ENCODE measurements at places on chromosomes 5 and 9.

DNA sequence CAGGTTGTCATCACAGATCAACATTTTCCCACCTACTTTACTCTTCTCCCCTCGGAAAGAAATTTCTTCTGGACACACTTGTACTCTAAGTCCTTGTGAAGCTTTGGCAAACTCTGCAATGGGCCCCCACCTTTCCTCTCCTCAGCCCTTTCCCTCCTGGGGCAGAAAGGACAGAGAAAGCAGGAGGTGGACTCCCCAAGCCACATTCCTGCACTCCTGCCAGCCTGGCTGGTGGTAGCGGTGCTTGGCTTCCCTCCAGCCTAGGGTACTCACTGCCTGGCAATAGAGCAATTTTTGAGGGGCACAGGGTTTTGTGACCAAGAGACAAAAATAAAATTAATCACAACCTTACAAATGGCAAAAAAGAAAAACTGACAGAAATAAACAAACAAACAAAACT is 451.4 kb downstream of the ZSWIM6 start:
- no peak for DNase-seq

DNA sequence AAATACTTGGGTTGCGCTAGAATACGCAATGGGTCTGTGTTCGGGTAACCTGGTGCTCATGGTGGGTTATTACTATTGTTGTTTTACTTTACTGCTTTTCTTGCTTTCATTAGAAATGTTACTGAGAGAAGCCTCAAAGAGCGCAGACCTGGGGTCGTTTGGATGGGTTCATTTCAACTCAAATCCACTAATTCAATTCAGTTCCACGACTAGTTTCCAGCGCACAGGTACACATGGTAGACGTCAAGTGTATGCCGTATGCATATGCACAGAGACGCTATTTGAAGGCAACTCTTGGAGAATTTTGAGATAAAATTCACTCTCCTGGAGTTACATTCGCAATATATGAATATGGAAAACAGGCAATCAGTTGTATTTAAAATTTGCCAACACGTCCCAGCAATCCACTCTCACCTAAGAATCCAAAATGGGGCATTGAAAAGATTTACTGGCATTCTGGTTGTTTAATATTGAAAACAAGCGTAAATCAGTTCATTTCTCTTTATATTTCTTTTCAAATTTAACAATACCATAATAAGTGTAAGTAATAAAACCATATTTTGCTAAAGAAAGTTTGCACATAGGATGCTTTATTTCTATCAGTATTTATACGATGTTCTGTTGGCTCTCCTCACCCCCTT is 4.4 kb upstream of the PAX5 start:
- no peak for DNase-seq

DNA sequence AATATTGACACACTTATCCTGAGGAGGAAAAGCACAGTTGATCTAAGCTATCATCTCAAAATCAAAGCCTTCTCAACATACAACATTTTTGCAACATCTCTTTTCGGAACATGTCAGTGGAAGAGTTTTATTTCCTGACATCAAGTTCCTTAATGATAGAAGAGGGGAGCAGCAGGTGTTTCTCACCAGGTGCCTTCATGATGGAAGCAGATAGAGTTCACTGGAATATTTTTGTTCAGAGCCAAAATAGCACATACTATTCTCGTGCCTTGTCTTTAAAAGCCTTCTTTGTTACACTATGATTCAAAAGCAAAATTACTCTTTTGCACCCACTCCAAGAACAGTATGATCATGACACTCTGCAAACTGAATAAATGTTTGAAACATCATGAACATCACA is 176.9 kb upstream of the CCNG1 start:
- no peak for DNase-seq

GRCh38 chr9:89669361-89669842 is 64.6 kb downstream of the GADD45G start:
- no peak for DNase-seq

DNA sequence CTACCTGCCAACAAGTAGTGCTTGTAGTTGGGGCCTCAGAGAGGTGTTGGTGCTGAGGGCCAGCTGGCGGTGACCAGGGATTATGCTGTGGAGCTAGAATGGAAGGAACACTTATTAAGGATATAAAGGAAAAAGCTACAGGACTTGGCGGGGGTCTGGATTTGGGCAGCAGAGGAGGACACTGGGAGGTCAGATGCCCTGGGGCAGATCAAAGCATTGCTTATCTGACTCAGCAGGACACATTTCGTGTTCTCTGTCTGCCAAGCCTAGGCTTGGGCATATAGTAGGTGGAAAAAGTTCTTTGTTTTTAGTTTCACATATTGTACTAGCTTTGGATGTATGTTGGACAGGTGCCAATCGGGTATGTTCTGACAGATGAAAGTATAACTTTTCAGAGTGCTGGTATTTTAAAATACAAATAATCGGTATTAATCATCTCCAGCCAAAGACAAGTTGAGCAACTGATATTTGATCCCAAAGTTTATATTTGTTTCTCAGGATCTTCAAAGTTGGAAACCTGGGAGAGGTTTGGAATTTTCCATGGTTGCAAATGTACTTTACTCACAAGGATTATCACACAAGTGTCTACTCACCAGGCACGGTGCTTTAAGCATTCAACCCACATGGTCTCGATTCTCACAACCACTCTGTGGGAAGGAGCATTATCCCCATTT is 69.4 kb downstream of the IQGAP2 start:
- no peak for DNase-seq

DNA sequence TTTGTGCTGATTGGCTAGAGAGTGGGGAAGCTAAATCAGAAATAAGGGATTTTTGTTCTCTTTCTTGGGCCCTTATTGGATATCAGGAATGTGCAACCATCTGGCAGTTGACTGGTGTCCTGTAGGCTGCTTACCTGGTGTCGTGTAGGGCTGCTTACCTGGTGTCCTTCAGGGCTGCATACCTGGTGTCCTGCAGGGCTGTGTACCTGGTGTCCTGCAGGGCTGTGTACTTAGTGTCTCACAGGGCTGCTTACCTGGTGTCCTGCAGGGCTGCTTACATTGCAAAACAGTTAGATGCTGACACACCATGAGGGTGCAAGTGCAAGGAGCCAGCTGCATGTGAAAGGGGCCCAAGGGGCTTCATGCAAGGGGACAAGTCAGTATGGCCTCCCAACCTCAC is 249.3 kb downstream of the ICE1 start:
- DNase-seq = no peak

DNA sequence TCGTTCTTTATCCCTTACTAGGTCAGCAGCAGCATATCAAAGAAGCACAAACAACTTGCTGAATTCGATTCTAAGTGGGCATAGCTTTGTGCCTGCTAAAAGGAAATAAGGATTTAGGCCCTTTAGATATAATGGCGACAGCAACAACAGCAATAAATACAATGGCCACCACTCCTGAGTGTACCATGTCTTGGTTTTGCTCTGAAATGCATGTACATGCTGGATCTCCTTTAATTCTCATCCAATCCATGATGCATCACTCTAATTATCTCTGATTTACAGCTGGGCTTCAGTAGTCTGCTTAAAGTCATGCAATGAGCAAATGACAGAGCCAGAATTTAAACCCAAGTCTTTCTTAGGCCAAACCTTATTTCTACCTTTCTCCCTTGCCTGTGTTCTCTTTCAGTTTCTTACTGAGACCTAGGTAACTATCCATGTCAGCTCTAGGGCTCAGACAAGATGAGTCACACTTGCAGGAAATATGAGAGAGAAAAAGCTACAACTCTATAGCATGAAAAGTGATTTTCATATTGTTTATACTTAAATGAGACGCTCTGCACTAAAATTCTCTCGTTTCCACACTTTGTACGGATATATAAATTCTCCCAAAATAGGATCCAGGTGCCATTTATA is 111.8 kb downstream of the HMHB1 start:
- no peak for DNase-seq

- DNase-seq = no peak
Observed at GRCh38 chr9:85927076-85927475, 13.9 kb upstream of the NAA35 start.

DNA sequence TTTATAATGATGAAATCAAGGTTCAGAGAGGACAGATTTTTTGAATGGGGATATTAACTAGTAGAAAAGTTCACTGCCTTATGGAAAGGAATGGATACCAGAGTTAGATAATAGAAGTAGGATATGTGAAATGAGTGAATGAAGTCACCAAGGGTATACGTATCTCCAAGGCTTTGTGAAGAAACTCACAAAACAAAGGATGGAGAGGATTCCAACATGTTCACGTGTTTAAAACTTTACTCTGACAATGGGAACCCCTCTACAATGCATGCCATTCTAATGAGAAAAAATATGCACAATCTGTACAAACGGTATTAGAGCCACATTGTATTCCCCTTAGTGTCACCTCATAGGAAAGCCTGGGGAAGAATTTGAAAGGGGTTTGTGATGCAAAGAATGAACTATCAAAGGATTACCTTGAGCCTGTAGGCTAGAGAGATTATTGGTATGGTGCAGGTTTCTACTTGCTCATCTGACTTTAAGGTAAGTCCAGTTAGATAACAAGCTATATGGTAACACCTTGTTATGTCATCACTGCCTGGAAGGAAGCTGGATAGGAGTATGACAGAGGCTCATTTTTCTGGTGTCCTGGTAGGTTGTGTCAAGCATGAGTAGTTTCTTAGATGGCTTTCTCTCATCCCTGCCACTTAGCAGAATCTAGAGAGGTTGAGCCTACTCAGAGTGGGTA is 250.3 kb upstream of the SEMA6A start:
- no peak for DNase-seq

DNA sequence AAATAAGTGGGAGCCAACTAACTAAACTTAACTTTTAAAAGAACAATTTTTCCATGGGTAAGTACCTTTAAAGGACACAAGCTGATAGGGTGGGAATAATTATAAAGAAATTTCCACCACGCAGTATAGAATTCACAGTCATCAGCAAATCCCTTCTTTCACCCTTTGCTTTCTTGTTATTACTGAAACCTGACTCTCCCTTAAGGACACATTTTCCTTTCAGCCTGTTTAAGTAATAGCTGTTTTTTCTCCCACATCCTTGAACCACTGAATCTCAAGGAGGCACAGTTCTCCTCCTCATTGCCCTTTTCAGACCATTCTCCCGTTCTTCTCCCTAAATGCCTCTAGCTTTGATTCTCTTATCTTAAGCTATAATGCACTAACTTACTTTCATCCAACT is 6.3 kb downstream of the C5orf15 start:
- DNase-seq = no peak

- DNase-seq = no peak
Observed at GRCh38 chr5:79686799-79687198, 2.8 kb upstream of the CMYA5 start.

DNA sequence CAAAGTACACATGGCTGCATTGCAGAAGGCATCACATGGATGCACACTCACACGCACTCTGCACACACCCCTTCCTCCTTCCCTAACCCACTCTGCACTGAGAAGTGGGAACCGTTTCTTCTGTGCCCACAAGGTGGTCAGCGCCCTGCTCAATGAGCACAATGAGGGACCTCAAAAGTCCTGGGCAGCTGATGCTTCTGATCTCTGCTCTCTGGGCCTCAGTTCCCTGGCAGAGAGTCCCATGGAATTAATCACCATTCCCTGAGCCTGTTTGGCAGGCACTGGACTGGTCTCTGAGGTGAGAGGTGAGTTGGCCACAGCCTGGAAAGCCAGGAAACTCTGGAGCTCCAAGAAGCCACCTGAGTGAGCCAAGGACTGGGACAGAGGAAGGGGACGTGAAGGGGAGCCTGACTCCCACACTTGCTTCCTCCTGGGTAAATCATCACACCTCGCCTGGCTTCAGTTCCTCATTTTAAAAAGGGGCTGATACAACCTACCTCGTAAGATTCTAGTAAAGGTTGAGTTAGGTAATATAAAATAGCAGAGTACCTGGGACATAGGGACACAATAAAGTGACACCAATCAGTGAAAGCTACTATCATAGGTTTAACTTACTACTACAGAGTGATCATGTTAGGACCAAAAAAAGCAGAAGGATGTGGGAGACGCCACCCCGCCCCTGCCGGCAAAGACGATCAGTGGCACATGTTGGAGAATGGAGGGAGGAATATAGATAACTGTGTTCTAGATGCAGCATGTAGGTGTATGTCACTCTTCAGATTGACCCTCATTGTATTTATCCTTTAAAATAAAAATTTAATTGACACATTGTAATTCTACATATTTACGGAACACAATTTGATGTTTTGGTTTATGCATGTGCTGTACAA is 21.1 kb upstream of the IGFBPL1 start:
- no peak for DNase-seq

DNA sequence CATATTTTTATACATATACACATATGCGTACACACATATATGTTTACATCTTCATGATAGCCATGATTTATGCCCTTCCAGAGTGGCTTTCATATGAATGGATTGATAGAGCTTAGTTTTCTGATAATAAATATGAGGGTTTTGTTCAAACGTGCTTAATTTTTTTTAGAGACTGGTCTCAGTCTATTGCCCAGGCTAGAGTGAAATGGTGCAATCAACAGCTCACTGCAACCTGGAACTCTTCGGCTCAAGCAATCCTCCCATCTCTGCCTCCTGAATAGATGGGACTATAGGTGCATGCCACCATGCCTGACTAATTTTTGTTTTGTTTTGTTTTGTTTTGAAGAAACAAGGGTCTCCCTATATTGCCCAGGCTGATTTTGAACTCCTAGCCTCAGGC is 48.6 kb upstream of the ZSWIM6 start:
- no peak for DNase-seq

DNA sequence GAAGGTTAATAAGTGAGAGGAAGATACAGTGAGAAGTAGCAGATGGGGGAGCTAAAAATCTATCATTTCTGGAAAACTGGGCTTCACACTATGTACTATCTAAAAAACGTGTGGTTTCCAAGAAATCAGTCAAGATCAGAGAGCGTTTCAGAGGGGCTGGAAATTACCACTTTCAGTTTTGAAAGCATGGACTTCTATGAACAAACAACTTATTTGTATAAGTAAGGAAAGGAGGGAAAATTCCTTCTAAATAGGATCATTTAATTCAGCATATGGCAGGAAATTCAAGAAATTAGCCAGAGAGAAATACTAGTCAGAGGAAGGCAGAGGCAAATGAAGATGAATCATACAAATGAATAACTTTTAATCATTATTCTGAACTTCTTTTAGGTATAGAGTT is 11.3 kb downstream of the TNC start:
- DNase-seq = no peak

DNA sequence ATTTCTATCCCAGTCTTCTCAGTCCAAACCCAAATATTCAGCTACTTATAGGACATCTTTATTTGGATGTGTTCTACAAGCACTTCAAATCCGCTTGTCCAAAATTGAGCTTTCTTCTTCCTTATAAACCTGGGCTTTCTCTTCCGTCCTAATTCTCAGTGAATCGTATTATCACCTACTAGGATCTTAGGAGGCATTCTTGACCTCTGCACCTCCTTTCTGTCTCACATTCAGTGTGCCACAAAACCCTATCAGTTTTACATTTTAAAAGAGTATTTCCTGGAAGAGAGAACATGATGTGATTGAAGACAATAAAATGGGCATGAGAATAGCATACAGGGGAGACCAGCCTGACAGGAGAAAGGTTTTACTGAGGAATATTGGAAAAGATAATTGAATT is 16.8 kb upstream of the GNE start:
- DNase-seq = no peak

Data from activated CD4-positive, CD25-positive, alpha-beta regulatory T cell (primary cell).